ENCODE measurements at places on chromosomes 5 and 9.

- DNase-seq = no peak
Measured at GRCh38 chr5:3127423-3127911, 376.0 kb upstream of the IRX2 start.

DNA sequence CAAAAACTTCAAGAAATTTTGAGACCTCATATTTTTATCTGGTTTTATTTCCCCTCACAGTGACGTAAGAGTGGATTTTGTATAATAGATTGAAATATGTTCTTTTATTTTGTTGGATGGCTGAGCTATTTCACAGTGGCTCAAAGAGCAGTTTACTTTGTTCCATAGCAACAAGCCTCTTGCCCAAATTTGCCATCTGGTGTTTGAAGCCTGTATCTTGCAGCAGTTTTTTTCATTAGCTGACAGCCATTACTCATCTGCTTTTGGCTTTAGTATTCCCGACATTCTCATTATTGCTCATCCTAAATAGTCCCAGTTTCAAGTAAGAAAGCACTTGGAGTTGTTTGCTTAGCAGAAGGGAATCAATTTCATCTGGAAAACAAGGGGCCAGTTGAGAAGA, 36.3 kb downstream of the GDA start:
- no peak for DNase-seq

DNA sequence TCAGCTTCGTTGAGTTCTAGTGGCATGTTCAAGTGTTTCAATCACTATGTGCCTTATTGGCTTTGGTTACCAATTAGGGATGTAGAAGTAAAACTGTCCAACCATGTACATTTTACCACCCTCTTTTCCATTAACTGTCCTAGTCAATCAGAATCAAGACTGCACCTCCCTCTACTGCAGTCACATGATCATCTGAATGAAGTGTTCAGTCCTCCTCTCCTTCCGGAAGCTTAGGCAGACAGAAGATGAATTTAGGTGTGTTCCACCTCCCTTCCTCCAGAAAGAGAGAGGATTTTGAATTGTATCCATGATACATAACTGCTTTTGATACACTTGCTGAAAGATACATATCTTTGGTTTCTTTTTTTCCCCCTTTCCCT, 133.7 kb downstream of the ERCC6L2 start:
- DNase-seq = no peak

- no peak for DNase-seq
Measured at GRCh38 chr5:144525000-144525399, 354.3 kb downstream of the KCTD16 start.

GRCh38 chr9:128323212-128323730, 632 bp downstream of the COQ4 start:
- DNase-seq = no peak

- no peak for DNase-seq
Measured at GRCh38 chr5:130135506-130135905, 231.2 kb downstream of the CHSY3 start.

GRCh38 chr9:90188656-90189055, 454.0 kb downstream of the DIRAS2 start:
- DNase-seq = no peak

- no peak for DNase-seq
Measured at GRCh38 chr5:124420952-124421351, 325.5 kb downstream of the ZNF608 start.

- DNase-seq = no peak
Measured at GRCh38 chr5:180391276-180391675, 38.1 kb upstream of the GFPT2 start.

GRCh38 chr9:89797937-89798455, 193.2 kb downstream of the GADD45G start:
- no peak for DNase-seq

DNA sequence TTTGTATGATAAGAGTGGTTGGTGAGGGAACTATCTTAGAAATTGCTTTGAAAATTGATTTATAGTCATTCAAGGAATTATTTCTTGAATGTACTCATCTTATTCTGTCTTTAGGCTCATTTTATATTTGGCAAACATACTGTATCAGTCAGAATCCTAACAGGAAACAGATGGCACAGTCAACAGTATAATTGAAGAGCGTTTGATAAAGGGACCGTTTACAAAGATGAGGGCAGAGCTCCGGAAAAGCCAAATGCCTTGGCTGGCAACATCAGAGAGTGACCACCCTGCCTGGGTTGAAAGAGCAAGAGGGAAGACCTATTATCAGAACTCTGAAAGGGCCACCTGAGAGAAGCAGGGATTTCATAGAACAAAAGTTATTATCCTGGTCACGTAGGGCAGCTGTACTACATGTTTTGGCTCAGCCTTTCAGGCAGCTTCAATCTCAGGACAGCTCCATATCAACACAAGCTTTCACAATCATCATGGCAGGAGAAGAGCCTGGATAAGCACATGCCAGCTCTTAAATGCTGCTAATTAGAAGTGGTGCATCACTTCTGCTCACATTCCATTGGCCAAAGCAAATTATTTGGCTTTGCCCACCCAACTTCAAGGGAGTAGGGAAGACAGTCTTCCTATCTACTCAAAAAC, 47.2 kb upstream of the ARL15 start:
- no peak for DNase-seq

GRCh38 chr9:93372391-93372790, 79.1 kb upstream of the FAM120A start:
- no peak for DNase-seq

- DNase-seq = peak; percentile 60
Measured at GRCh38 chr5:141811287-141812155, 66.7 kb downstream of the PCDH1 start.

DNA sequence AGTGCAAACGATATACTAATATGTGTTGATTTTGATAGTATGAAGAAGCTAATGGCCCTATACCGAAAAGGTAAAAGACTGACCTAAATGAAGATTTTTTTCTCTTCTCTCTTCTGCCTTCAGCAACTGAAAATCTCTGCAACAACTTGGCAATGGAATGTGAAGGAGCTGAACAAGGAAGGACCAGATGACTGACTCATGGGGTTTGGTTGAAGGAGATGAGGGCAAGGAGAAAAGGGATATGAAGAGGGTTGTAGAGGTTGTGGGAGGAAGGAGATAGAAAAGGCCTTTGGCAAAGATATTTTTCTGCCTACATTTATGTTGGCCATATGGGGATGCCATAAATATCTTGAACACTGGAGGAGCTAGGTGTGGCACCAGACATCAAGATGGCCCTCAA, 129.7 kb upstream of the CHD1 start:
- no peak for DNase-seq

DNA sequence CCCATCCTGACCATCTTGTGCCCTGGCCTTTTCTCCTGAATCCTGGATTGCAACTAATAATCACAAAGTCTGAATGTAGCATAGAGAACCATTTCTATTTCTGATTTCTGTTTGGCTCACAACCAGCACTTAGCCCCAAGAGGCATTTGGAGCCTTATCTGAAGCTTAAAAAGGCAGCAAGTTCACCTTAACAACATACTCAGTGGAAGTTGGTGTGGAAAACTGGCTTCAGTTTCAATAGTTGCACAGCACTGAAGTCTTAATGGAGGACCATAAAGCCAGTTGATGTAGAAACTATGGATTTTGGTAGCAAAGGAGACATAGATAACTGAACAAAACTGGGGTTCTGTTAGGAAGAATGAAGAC, 574.1 kb downstream of the PSAT1 start:
- no peak for DNase-seq

- no peak for DNase-seq
Measured at GRCh38 chr5:170747357-170747756, 36.2 kb upstream of the GABRP start.

DNA sequence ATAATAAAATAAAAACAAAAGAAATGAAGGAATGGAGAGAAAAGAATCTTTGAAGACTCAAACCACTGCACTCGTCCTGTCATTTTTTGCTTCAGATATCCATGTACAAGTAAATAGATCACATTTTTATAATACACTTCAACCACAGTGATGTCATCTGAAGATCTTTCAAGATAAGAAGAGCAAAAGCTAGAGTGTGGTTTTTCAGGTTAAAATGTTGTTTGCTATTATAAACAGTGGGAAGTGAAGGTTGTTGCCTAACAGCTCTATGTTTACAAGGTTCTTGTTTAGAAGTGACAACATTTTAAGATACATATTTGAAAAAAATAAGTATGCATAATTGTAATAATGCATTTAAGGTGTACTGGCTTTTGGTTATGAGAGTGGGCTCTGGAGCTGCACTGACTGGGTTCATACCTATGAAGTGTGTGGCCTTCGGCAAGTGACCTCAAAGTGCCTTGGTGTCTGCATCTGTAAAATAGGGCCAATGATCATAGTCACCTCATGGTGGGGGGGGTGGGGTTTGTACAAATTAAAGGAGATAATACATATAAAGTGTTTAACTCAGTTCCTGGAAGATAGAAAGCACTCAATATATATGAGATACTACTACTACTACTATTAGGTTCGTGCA, 45.5 kb upstream of the IL7R start:
- no peak for DNase-seq

DNA sequence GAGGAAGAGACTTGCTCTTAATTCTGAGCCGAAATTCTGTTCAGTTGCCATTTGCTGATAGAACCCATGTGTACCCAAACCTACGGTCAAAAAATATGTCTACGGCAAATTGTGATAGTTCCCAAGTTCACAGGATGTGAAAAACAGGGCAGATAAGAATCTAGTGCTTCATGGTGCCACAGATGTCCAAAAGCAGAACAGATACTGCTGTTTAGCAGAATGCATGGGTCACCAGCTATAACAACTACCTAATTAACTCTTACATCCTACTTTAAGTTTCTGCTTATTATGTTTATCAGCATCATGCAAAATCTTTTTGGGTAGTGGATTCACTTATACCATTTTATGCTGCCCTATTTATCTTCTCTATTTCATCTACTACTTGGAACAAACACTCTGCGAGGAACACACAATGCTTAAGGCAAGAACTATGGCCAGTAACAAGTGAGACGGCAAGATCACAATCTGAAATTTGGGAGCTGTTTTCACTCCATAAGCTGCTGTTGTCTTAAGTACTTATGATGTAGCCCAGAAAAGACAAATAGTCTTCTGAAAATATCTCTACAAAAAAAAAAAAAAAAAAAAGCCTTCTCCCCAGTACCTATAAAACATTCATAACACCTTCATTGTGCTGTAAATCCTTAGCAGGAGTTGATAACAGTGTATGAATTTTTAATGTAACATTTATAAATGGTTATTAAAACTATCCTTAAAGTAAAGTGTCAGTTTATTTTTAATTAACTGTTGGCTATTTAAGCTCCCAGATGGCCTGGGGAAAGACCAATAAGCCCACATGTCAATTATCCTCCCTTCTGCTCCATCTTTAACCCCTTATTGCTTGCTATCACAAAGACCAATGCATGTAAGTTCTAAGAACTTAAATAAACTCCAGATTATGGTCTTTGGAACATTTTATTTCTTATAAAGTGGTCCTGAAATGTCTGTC, 232.3 kb downstream of the TLR4 start:
- DNase-seq = no peak

- DNase-seq = no peak
Measured at GRCh38 chr5:16510098-16510497, 44.5 kb upstream of the ZNF622 start.

GRCh38 chr9:135885100-135885853, 22.1 kb downstream of the CAMSAP1 start:
- DNase-seq = peak; percentile 60

DNA sequence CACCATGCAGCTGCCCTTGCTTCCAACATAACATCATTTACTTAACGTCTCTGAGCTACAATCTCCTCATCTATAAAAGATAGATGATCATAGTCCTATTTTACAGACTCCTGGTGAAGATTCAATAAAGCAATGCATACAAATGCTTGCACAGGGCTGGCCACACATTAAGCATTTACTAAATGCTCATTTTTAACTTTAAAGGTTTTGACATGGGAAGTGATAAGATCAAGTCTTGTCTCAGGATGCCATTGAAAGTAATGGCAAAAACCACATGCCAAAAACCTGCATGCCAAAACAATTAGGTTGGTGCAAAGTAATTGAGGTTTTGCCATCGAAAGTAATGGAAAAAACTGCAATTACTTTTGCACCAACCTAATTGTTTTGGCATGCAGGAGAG, 181.2 kb upstream of the ADRA1B start:
- no peak for DNase-seq

DNA sequence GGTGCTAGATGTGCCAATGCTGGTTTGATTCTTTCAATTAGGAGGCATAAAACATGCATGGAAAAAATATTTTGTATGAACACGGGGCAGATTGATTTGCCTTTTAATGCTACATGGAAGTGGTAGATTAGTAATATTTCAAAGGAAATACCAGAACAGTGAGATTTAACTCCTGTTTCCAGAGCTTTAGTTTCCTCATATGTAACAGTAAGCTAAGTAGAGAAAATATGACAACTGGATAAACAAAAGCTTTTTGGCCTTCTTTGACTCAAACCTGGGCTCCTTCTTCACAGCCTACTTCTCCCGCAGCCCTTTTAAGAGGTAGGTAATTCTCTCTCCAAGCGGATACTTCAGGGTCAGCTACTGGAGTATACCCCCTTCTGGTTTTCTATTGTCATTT, 254.2 kb upstream of the TRPC7 start:
- no peak for DNase-seq

DNA sequence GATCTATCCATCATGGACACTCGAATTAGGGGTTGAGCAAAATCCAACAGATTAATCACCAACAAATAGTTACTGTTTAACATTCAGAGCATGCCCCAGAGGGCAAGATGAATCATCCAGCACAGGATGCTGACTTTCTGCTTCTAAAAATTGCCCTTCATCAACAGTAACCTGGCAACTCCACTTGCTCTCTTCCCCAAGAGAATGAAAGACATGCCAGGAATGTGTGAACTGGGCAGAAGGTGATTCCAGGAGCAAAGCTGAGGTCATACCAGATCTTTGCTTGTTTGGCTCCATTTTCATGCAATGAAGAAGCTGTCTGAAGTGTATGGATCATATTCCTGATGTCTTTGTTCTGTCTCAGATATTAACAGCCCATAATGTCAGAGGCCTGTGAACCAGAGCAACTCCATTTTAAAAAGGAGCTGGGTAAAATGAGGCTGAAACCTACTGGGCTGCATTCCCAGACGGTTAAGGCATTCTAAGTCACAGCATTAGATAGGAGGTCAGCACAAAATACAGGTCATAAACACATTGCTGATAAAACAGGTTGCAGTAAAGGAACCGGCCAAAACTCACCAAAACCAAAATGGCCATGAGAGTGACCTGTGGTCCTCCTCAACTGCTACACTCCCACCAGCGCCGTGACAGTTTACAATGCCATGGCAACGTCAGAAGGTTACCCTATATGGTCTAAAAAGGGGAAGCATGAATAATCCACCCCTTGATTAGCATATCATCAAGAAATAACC, 2.5 kb upstream of the ZNF367 start:
- DNase-seq = no peak
